NCI-H748 treated with DMSO at 0.1 percent for 48 hours (cell line): ENCODE measurements at places on chromosomes 11 and 22.

- no peak for DNase-seq
Measured at GRCh38 chr11:77449060-77449521, 24.8 kb downstream of the PAK1 start.

DNA sequence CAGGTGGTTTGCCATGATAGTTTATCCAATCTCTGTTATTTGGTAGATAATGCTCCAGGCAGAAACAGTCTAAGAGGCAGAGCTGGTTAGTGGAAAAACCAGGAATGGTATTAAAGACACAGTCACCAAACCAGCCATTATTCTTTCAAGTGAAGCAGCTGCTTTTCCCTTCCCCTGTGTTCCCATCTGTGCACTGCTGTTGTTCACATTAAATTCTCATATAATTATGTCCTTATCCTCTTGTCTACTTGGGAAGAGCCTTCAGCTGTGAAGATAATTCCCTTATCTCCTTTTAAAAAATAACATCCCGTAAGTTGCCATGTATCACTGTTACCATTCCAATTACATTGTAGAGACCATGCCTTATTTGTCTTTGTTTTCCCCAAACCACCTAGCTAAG, 5.2 kb upstream of the TBCEL start:
- DNase-seq = no peak

DNA sequence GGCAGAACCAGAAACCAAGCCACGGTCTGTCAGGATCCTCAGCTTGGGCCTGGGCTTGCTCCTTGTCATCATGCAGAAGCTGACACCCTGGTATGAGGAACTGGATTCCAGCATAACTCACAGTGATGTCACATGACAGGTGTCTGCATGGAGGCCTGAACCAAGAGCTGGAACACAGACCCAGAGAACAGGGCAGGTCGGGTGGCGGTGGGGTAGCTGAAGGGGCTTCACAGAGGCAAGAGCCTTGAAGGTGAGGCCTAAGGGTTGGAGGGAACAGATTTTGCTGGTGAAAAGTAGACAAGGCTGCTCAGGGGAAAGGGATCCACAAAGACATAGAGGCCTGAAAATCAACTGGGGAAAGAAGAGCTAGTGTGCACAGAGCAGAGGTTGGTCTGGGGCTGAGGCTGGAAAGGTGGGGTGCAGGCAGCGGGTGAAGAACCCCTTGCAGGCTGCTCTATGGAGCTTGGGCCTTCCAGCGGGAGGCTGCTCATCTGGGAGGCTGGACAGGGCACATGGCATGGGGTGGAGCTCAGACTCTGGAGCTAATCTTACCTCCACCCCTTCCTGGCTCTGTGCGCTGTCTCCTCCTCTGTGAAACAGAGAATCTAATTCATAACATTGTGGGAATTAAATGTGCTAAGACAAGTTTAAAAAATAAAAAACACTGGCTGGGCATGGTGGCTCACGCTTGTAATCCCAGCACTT, 18.4 kb upstream of the RPS3 start:
- no peak for DNase-seq

- DNase-seq = no peak
Measured at GRCh38 chr22:20829491-20830134, 29.0 kb downstream of the PI4KA start.

DNA sequence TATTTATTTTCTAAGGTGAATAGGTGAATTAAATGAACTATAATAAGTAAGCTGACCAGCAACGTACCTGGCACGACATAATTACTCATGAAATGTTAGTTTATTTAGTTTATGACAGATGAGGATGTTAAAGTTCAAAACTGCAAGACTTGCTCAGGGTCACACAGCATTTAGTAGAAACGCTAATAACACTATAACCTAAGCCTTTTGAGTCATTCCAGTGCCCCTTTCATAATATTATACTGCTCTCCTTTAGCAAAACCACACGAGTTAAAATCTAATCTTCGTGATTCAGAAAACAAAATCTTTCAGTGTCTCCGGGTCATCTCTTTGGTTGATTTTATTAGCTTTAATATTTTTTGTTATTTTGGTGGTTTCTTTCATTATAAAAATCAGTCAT, 39.6 kb downstream of the BTBD10 start:
- no peak for DNase-seq

DNA sequence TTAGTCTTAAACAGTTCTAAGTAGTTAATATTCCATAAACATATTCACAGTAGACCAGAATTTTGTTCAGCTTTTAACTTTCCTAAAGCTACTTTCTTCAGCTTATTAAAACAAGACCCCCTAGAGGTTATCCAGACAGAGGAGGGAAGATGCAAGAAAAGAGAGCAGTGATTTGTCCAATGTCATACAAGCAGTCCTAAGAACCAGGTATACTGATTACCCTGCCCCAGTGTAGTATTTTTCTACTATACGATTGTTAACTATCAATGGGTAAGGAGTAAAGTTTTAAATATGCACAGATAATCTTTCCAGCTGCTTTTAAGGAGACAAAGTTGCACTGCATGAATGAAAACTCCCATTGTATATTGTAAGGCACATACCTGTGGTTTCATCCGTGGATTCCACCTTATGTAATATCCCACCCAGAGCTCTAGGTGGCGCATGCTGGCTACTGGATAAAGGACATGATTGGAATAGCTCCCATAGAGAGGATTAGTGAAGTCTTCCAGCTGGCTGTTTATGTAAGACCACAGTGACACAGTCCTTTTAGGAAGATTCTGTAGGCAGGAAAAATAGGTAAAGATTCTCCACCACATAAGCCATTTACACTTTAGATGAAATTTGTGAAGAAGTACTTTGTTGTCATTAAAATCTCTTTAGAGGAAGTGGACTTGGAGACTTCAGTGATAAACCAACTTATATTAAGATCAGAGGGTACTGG, 45.6 kb downstream of the CEP57 start:
- peak; percentile 34 for DNase-seq

- peak; percentile 4 for DNase-seq
Measured at GRCh38 chr11:6757373-6757967, 14.3 kb downstream of the OR2AG2 start.

DNA sequence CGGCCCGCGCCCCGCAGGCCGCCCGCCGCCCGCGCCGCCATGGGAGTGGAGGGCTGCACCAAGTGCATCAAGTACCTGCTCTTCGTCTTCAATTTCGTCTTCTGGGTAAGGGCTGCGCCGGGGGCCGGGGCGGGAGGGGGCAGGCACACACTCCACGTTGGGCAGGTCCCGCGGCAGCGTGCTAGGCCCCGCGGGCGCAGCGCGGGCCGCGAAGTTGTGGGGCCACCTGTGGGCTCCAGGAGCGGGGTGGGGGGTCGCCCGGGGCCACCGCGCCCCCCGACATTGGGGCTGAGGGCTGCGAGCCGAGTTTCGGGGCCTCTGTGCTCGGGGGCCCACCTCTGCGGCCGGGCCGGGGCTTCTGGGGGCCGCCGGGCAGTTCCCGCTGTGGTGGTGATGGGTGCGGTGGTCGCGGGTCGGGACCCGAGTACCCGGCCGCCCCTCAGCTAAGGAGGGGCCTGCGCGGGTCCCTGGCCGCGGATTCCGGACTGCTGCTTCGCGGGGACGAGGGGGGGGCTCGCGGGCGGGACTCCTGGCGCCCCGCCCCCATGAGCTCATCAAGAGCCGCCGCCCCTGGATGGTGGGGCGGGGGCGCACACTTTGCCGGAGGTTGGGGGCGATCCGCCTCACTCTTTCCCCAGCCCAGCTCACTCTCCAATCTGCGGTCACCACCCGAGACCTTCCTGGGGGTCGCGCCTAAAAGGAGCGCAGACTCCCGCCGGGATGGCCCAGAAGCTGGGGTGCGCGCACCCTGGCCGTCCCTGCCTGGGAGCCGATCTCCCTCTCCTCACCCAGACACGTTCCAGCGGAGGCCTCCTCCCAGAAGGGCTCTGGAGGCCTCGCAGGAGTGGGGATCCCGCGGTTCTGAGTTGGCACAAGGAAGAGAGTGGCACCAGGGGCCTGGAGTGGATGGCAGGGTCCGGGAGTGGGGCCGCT, 667 bp downstream of the CD81 start:
- no peak for DNase-seq

- no peak for DNase-seq
Measured at GRCh38 chr11:1896923-1897322, 5.2 kb upstream of the PRR33 start.

GRCh38 chr11:115552151-115552772, 48.0 kb upstream of the CADM1 start:
- no peak for DNase-seq

DNA sequence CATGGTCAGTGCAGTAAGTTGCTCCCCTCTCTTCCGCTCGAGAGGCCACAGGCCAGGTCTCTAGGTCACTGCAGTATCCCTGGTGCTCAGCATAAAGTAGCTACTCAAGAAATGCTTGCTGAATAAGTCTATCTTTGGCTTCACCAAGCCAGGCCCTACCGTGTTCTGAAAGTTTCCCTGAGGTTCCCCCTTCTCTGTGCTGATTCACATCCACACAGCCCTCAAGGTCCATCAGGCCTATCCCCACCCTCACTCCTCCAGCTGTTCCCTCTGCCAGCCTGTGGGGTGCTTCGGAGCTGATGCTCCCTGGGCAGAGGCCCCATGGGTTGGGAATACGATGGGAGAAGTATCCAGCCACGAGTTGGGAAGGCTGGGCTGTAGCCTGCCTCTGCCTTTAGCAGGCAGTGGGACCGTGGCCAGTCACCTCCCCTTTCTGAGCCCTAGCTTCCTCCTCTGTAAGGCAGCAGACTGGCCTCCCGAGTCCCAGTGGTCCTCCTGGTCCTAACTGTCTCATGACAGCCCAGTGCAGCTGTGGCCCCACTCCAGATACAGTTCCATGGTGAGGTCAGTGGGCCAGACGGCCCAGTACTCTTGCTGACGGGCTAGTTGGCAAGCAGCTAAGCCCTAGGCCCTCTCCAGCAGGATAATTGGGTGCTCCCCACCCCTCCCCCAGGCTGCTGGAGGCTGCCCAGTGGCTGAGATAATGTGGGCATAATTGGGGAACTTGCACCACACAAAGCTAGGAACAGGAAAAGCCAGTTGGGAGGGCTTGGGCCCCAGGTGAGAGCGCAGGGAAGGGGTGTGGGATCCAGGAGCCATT, 48.2 kb downstream of the NECTIN1 start:
- no peak for DNase-seq

DNA sequence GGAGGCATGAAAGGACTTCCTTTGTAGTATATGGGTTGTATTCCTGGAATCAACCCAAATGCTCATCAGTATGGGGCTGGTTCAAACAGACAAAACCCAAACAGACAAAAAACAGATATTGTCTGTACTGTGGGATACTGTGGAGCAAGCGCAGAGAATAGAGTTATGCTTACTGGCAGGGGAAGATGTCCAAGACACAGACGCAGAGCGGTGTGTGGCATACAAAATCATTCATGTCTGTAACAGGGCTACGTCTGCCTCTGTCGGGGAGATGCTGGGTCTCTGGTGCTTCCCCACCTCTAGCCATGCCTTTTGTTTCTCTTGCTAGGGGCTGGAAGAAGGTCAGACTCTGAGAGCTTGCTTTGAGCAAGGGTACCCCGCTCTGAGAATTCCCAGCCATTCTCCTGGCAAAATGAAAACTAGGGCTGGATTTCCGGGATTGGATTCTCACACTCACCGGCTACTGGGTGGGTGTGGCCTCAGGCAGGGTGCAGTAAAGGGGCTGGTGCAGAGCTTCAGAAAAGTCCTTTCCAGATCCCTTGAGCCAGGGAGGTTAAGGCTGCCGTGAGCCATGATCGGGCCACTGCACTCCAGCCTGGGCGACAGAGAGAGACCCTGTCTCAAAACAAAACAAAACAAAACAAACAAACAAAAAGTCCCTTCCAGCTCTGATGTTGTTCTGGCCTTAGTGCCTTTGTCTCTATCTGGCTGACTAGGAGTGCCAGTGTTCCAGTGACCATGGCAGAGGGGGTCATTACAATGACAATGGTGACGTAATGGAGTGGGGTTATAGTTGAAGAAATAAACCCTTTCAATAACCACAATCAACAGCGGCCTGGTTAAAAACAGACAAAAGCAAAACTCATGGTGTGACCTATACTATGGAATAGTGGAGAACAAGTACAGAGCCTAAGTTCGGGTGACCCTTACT, 2.9 kb upstream of the ABCC8 start:
- no peak for DNase-seq
